ENCODE measurements at places on chromosomes 11 and 22. TPM values are rescaled to one million over a fixed set of nuclear protein-coding genes. Genes with fewer than 3 reads are reported as not detected.

- H3K36me3 ChIP-seq = no peaks in the 10 kb centered on the region
- no peak overlapping the region for H3K4me3 ChIP-seq
- H3K4me1 ChIP-seq = peaks cover 20% of the 10 kb centered on the region
- no peak overlapping the region for H3K27ac ChIP-seq
- H3K27me3 ChIP-seq = no peaks in the 10 kb centered on the region
Measured at GRCh38 chr11:45362636-45363035, 76.5 kb upstream of the SYT13 start.

DNA sequence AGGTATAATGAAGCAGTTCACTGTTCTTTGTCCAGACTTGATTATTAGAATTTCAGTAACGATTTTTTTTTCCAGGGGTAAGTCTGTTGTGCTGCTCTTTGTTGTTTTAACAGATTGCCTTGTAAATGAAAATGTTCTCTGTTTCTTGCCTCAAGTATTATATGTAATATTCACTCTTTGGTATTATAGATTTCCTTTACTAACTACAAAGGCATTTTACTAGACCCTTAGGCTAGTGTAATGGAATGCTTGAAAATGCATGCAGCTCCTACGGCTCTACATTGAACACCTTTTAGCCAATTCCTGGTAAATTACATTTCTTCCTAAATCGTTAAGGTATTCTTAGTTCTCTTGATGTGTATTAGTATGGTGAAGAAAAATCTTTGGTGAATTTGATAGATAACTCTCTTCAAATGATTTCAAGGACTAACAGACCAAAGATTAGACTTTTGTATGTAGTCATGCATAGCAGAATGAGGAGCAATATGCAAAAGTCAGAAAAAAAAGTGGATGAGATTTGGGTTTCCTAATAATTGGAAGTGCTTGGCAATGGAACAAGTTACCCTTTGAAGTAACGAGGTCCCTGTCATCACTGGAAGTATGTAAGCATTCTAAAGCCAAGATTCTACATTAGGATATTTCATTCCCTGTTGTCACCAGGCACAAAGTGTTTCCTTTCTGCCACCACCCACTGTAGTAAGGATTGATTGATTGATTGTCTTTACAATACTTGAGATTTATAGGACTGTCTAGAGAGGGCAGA is 113.1 kb downstream of the DBX1 start:
- DNase-seq = no peak
- no peak overlapping the region for H3K27ac ChIP-seq
- peaks cover 4% of the 10 kb centered on the region for H3K27me3 ChIP-seq
- no peak overlapping the region for H3K4me3 ChIP-seq
- H3K36me3 ChIP-seq = no peaks in the 10 kb centered on the region

DNA sequence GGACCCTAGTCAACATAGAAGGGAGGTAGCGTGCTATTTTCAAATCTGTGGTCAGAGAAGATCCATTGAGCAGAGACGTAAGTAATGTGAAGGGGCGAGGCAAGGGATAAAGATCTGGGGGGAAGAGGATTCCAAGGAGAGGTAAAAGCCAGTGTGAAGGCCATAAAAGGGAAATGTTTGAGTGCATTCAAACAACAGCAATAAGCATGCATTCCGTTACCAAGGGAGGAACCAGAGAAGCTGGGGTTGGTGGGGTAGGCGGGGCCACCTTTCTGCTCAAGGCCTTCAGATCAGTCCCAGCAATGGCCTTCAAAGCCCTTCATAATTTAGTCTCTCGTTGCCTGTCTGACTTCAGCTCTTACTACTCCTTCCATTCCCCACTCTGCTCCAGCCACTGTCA is 18.4 kb upstream of the SMPD1 start:
- no peak for DNase-seq
- H3K4me1 ChIP-seq = no peaks in the 10 kb centered on the region
- no peak overlapping the region for H3K4me3 ChIP-seq

DNA sequence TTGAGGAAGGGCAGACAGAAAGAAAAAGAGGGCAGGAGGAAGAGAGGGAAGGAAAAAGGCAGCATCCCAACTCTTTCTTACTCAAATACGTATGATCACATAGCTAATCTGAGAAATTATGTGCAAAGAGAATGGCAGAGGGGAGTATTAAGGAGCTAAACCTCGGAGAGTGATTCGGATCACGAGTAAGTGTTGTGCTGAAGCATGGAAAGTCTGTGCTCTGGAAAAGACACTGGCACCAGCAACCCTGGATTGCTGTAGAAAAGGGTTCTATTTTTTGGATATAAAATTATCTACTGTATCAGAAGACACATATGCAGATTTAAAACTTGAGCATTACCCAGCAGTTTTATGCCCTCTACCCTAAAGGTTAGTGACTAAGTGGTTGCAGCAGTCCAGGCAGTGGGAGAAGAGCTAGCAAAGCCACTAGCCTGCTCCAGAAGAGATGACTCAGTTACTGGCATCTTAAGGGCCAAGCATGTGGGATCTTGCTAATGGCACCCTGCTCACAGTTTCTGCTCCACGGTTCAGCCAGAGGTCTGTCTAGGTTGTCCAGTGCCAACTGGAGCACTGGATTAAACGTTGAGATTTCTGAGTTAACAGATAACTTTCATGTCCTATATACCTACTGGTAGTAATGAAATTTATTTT is 151.7 kb downstream of the SWAP70 start:
- H3K36me3 ChIP-seq = no peaks in the 10 kb centered on the region
- no peaks in the 10 kb centered on the region for H3K4me1 ChIP-seq
- DNase-seq = no peak
- no peaks in the 10 kb centered on the region for H3K27me3 ChIP-seq
- no peak overlapping the region for H3K4me3 ChIP-seq

GRCh38 chr11:76919887-76920746 is 59.4 kb downstream of the ACER3 start:
- no peak overlapping the region for H3K4me3 ChIP-seq
- H3K4me1 ChIP-seq = peaks cover 6% of the 10 kb centered on the region
- H3K27ac ChIP-seq = no peak overlapping the region
- no peaks in the 10 kb centered on the region for H3K36me3 ChIP-seq

- H3K27ac ChIP-seq = peak overlapping the region; percentile 29
- no peak overlapping the region for H3K4me3 ChIP-seq
- H3K4me1 ChIP-seq = no peaks in the 10 kb centered on the region
- H3K36me3 ChIP-seq = peaks cover 5% of the 10 kb centered on the region
Measured at GRCh38 chr22:41596776-41597634, 7.4 kb upstream of the PMM1 start.

DNA sequence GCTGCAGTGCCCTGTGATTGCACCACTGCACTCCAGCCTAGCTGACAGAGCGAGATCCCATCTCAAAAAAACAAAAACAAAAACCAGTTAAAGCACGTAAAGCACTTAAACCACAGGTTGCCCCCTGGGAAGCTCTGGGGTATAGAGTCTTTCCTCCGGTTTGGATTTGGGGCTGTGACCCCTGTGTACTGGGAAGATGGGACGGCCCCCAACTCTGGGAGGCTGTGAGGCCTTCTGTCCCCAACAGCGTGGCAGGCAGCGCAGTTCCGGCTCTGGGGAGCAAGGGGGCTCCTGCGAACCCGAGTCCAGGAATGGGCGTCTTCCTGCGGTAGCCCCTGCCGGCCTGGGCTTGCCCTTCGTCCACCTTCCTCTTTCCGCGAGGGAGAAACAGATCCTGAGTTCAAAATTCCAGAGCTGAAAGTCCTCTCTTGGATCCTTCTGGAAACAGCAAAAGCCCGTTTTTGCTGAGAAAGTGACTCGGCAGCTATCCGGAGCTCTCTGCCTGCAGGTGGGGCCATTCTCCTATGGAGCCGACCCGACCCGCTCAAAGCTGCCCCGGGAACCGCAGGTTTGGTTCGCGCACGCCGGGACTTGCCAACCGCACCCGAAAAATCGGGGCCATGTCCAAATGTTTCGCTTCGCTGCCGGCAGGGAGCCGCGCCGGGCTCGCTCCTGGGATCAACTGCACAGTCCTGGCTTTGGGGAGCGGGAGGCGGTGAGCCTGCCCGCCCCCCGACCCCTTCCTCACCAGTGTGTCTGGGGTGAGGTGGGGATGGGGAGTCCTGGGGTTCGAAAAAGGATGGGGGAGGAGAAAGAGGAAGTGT is 36.3 kb upstream of the POLA2 start:
- H3K27me3 ChIP-seq = no peaks in the 10 kb centered on the region
- H3K27ac ChIP-seq = peak overlapping the region; percentile 53
- H3K4me3 ChIP-seq = peak overlapping the region; percentile 51
- peak; percentile 77 for DNase-seq
- peaks cover 12% of the 10 kb centered on the region for H3K4me1 ChIP-seq
- no peaks in the 10 kb centered on the region for H3K36me3 ChIP-seq

- H3K4me3 ChIP-seq = peak overlapping the region; percentile 78
- H3K4me1 ChIP-seq = peaks cover 16% of the 10 kb centered on the region
- H3K27ac ChIP-seq = peak overlapping the region; percentile 89
- DNase-seq = peak; percentile 15
- H3K27me3 ChIP-seq = no peaks in the 10 kb centered on the region
Measured at GRCh38 chr11:118401880-118402590, 629 bp downstream of the ATP5MG start.

GRCh38 chr11:110061296-110061695 is 31.9 kb upstream of the ZC3H12C start:
- H3K27me3 ChIP-seq = no peaks in the 10 kb centered on the region
- no peak overlapping the region for H3K4me3 ChIP-seq
- H3K36me3 ChIP-seq = no peaks in the 10 kb centered on the region
- H3K4me1 ChIP-seq = no peaks in the 10 kb centered on the region

GRCh38 chr22:47233316-47234243 is 471.1 kb downstream of the TBC1D22A start:
- H3K4me1 ChIP-seq = no peaks in the 10 kb centered on the region
- no peaks in the 10 kb centered on the region for H3K36me3 ChIP-seq
- no peak overlapping the region for H3K27ac ChIP-seq
- no peak overlapping the region for H3K4me3 ChIP-seq
- DNase-seq = no peak

DNA sequence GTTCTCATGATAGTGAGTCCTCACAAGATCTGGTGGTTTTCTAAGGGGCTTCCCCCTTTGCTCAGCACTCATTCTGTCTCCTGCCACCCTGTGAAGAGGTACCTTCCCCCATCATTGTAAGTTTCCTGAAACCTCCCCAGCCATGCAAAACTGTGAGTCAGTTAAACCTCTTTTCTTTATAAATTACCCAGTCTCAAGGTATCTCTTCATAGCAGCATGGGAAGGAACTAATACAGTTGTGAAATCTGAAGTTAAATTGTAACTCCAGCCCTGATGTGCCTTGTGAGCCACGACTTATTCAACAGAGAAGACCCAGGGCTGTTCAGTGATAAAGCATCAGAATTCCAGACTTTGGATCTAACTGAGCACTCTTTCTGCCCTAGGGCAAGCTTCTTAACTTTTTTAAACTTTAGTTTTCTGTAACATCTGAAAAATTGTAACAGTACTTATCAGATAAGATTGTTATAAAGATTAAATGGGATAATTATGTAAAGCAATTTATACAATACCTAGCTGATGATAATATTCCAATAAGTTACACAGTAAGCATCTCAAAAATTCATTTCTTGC is 220.0 kb downstream of the TRPC6 start:
- H3K27me3 ChIP-seq = no peaks in the 10 kb centered on the region
- no peaks in the 10 kb centered on the region for H3K4me1 ChIP-seq
- H3K36me3 ChIP-seq = no peaks in the 10 kb centered on the region
- H3K4me3 ChIP-seq = no peak overlapping the region
- no peak for DNase-seq

DNA sequence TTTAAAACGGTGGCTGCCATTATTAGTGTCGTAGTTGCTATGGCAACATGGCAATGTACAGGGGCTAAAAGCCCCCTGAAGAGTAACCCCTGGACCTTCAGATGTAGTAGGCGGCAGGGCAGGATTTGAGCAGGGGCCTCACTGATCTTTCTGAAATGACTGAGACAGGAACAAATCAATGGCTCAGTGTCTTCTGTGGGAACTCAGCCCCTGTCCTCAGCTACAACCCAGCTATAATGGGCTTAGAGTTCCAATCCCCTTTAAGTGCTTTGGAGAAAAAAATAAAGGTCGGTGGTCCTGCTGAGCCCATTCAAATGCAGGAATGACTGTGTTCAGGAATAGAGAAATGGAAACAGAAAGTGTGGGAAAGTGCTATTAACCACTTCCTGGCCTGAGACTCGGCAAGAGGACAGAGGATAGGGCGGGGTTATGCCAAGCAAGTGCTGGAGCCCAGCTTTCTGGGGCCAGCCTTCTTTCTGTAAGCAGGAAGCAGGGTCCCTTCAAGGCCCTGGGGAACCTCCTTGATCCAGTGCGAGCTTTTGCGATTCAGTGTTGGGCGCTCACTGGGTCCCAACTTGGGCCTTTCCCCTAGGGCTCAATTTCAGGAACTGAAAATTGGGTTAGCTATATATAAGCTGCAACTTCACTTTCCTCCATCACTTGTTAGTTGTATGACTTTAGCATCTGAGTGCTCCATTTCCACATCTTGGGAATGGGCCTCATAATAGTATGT is 6.1 kb upstream of the CD82 start:
- H3K27ac ChIP-seq = no peak overlapping the region
- H3K4me3 ChIP-seq = no peak overlapping the region
- H3K36me3 ChIP-seq = no peaks in the 10 kb centered on the region
- H3K27me3 ChIP-seq = no peaks in the 10 kb centered on the region
- DNase-seq = no peak

DNA sequence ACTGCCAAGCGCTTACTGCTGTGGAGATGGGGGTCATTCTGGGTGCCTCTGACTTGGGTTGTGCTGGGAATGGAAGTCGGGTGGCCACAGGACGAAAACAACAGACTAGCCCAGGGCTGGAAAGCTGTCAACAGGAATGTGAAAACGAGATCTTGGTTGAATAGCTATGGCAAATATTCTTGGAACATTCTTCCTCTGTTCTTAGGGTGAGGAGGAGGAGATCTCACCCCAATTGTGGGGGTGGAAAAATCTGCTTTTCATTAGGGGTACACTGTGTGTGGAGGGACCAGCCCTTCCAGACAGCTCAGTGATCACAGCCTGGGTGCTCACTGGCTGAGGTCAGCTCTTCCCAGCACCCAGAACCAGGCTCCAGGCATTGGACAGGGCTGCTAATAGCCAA is 52.0 kb upstream of the PRSS23 start:
- peaks cover 5% of the 10 kb centered on the region for H3K4me1 ChIP-seq
- DNase-seq = no peak
- no peak overlapping the region for H3K4me3 ChIP-seq
- H3K27me3 ChIP-seq = no peaks in the 10 kb centered on the region
- H3K27ac ChIP-seq = no peak overlapping the region
- no peaks in the 10 kb centered on the region for H3K36me3 ChIP-seq

The ALDH3B2 gene
- not detected for total RNA-seq

The LRP4 gene
- total RNA-seq = 39.6 TPM

The KCNE3 gene
- total RNA-seq = 107 TPM

The GLYATL1 gene
- total RNA-seq = not detected

The HNRNPUL2 gene
- total RNA-seq = 105 TPM

The OMP gene
- total RNA-seq = not detected

The CD59 gene
- 204 TPM for total RNA-seq

The CCDC73 gene
- total RNA-seq = not detected

The CTSW gene
- total RNA-seq = not detected

The POU2AF2 gene
- total RNA-seq = not detected

The HTR3B gene
- not detected for total RNA-seq

The HEPN1 gene
- total RNA-seq = not detected

The SLC22A25 gene
- total RNA-seq = not detected

The KCNK4 gene
- not detected for total RNA-seq

Measured in A673 (cell line).